Non-pigmented ciliary epithelial cell (primary cell): ENCODE measurements at places on chromosomes 5 and 9.

GRCh38 chr5:76337953-76338451 lies 65.1 kb upstream of the IQGAP2 start:
- peak; percentile 55 for DNase-seq

DNA sequence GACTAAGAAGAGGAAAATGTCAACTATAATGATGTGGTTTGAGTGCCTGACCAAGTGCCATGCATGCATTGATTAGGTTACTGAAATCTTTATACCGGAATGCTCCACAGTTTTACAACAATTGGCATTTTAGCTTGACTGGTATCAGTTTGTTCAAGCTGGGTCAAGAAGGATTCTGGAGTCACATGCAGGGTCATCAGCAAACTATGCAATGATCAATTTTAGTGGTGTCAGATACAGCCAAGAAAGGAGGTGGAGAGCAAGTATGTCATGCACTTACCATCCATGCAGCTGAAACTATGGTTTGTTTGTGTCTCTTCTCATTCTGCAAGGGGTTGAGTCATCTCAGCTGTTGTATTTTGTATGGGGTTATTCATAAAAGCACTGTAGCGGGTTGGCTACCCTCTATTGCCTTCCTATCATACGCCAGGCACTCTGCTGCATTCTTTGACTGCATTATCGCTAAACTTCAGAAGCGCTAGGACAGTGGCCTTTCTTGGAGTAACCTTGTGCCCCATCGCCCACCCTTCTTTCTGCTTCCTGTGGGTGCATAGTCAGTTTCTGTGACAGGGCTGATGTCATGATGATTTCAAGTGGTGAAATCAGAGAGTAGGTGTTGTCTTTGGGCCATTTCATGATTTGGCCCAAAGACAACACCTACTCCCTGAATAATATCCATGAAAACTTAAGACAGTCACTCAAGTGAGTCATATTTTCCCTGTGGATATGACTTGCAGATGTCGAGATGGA lies 145.4 kb downstream of the MTX3 start:
- DNase-seq, result peak; percentile 37

DNA sequence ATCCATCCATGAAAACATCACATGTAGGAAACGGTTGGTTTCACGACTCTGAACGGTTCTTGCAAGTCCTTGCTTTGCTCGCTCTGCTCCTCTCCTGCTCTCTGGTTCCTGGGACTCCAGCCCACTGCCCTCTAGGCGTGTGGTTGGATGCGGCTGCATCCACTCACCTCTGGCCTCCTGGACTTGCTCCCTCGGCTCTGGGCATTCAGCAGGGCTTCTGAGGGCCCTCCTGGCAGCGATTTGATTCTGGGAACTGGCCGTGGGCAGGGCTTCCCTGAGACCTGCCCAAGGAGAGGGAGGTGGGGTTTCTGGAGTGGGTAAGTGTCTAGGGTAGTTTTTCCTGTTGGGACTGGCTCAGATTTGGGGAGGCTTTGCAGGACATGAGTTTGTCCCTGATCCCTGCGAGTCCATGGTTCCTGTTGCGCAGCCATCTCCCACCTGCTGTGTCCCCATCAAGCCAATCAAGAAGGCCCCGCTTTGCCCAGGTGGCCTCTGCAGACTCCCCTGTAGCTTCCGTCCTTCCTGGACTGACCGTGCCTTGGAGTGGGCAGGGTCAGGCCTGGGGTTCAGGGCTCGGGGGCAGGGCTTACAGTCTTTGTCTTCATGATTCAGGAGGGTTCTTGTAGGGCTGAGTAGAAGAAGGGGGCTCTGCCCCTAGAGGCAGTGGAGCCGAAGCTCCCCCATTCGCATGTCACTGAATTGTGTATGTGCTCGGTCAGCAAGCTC lies 192.3 kb downstream of the CACNA1B start:
- DNase-seq, result no peak

- DNase-seq, result no peak
Measured at GRCh38 chr9:79268806-79269205, 303.0 kb upstream of the TLE4 start.

DNA sequence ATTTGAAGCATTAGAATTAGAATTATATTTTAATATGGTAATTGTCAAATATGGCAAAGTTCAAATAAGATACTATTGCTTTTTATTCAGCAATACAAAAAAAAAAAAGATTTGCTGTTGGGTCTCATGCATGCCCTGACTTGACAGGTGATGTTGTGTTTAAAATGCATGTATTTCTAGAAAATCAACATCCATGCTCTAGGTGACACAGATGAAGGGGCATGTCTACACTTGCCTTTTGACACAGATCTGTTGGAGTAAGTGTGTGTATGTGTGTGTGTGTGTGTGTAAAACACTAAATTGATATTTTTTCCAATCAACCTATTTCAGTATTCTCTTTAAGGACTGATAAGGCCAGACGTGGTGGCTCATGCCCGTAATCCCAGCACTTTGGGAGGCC lies 38.1 kb upstream of the SMARCA2 start:
- DNase-seq, result no peak

DNA sequence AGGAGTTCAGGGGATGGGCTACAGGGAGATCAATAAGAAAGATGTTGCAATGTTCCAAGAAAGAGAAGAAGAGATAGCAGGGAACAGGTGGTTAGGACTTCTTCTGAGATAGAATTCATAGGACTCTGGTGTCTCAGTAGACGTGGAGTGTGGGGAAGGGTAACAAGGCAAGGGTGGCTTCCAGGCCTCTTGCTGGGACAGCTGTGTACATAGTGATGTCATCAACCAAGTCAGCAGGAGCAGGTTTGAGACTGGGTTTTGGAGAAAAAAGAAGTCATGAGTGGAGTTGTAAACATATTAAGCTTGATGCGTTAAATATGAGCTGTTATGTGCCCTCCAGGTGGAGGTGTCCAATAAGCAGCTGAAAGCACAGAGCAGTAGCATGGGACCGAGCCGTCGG lies 211.8 kb upstream of the RASEF start:
- no peak for DNase-seq

DNA sequence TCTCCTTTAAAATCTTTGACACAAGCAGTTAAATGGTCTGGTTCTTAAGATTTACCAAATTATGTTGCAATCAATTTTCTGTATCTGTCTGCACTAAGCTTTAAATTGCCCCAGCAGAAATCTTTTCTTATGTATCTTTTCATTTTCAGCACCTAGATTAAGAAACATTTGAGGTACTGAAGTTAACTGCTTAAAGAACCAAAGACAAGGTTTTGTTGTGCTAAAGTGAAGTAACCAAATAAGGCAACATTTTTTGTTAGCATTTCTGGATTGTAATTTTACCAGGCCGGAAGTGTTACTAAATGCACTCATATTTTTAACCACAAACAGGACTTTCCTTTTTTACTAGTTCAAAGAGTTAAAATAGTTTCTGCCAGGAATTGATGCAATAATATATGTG lies 24.1 kb upstream of the MTAP start:
- DNase-seq, result no peak

- no peak for DNase-seq
Measured at GRCh38 chr5:33807771-33808170, 84.0 kb downstream of the ADAMTS12 start.

GRCh38 chr5:9358961-9359685 lies 186.8 kb downstream of the SEMA5A start:
- DNase-seq, result peak; percentile 73

DNA sequence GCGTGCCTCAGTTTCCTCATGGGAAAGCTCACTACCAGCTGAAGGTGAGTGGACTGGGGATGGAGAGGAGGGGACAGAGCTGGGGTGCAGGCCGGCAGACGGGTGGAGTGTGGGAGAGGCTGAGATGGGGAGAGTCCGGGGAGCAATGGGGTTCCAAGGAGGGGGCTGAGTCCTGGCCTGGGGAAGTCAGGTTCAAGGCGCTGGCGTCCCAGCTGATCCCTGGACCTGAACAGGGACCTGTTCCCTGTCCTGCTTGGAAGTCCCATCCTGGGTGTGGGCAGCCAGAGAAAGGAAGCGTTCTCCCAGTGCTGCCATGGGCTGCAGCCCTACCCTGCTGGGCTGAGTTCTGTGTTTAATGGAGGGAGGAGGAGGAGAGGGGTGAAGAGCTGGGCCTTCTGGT lies 60.9 kb upstream of the GNE start:
- DNase-seq, result no peak

DNA sequence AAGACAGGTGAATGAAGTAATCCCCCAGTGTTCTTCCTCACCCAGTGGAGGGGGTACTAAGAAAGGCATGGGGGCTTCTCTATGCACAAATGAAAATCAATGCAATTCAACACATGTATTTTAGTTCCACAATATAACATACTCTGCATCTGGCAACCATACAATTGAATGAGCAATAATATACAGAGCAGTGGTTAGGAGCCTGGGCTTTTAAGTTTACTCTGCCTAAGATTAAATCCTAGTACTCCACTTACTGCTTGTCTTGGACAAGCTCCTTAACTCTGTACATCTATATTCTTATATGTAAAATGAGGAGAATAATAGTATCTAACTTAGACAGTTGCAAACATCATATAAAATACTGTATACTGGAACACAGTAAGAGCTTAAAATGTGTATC lies 195.4 kb upstream of the TRIM32 start:
- DNase-seq, result no peak

DNA sequence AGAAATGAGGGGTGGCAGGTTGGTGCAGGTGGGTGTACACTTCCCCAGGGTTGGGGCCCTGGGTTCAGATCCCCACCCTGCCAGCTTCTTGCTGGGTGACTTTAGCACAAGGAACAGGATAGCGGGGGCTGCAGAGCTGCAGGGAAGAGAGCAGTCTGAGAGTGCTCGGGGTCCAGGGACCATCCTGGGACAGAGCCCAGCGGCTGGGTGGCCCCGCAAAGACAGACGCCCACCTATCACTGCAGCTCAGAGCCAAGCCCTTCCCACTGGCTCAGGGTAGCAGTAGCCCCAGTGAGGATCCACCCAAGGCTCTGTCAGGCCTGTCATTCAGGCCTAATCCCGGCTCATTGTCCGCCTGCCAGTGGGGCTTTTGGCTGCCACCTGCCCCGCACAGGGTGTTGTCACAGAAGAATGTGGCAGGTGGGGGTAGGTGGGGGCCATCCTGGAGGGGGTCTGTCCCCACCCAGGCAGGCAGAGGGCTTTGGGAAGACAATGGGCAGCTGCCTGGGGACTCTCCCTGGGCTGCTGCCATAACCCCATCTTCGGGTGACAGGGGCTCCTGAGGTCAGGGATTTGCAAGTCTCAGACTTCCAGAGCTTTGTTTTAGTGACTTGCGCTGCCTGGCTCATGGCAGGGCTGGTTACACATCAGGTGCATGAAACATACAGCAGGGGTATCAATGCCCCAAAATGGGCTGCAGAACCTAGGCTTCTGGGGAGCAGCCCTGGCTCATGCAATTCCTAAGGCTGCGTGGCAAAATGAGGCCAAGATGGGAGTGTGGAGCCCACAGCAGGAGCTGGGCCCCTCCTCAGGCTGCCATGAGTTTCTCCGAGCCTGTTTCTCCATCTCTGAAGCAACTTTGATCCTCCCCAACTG lies 52.1 kb downstream of the BARX1 start:
- DNase-seq, result no peak

- no peak for DNase-seq
Measured at GRCh38 chr5:67002832-67003684, 193.5 kb downstream of the CD180 start.

DNA sequence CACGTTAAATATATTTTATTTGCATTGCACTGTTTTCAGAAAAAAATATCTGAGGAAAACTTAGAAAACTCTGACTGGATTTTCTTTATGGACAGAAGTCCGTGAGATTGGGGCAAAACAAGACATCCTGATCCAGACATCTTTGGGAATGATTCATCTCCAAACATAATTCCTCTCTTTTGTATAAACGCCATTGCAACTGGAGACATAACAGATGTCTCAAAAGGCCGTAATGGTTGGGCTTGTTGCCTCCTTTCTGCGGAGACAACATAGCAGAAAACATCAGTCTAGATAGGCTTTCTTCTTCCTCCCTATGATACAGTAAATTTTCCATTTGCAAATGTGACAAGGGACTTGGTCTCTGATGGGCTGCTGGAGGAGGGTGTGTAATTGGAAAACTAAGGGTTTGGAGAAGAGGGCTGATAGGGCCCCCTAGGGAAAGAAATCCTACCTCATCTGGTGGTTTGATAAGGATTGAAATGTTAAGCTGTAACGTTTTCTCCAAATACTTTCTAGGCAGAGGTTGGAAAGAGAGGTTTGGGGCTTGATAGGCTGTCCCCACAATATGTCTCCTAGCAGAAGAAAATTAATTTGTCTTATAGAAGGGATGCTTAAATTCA lies 631.5 kb upstream of the ST8SIA4 start:
- no peak for DNase-seq

DNA sequence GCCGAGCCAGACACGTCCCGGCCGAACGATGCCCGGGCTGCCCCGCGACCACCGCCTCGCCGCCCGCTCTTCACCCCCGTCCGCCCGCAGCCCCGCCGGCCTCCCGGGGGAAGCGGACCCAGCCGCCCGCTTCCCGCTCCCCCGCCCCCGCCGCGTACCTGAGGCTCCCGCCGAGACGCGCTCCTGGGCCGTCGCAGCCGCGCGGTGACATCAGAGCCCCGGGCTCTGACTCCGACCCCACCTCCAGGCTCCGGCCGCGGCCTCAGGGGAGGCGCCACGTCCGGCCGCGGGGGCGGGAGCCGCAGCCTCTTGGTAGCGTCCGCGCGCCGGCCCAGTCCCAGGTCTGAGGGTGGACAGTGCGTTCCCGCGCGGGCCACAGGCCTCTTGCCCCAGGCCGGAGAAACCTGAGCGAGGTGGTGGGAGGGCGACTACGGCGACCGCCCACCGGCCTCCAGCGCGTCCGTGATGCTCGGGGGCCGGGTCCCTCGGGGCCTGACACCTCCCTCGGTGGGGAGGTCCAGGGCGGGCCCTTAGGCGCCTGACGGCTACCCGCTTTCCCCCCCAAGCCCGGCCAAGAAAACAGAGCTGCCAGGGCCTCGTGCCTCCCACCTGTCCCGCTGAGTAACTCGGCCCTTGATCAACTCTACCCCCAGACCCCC lies at the start of gene SHROOM1:
SHROOM1 (minus strand) TSS at position 212 of the 659 bp plus-strand sequence. CDS start 4,507 bp downstream, outside the sequence.
- DNase-seq, result no peak

DNA sequence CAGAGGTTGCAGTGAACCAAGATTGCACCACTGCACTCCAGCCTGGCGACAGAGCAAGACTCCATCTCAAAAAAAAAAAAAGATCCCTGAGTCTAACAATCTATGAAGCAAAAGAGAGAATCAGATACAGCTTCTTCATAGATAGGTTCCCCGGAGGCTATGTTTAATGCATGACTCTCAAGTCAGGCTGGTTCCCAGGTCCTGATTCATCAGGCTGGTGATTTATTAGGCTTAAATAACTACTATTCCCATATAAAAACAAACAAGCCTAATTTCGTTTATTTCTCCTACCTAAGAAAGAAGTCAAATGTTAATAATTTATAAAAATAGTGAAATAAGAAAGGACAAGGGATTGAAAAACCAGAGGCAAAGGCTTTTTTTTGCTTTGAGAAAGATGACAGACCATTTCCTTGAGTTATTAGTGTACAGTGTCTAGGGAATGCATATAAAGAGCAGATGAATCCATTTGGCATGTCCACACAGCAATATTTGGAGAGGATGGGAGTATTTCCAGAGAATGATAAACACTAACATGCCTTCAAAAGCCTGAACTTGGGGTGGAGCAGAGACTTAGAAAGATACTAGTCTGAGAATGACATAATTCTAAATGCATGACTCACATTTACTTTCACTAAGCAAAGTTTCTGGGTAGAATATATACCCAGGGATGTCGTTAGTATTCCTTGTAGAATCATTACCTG lies 115.3 kb downstream of the NREP start:
- peak; percentile 28 for DNase-seq

GRCh38 chr5:2894316-2894715 lies 142.8 kb upstream of the IRX2 start:
- DNase-seq, result no peak

GRCh38 chr5:74543162-74543995 lies 97.1 kb downstream of the ENC1 start:
- DNase-seq, result peak; percentile 72

GRCh38 chr5:154271936-154272514 lies 81.5 kb downstream of the GALNT10 start:
- DNase-seq, result no peak

GRCh38 chr5:141441571-141442170 lies 11.4 kb downstream of the PCDHGA12 start:
- DNase-seq, result no peak
